ENCODE measurements at places on chromosomes 5 and 9.

- no peak for DNase-seq
Measured at GRCh38 chr9:114746591-114747346, 59.1 kb downstream of the TNFSF15 start.

- DNase-seq, result no peak
Measured at GRCh38 chr5:132368186-132368585, 1.3 kb upstream of the SLC22A5 start.

DNA sequence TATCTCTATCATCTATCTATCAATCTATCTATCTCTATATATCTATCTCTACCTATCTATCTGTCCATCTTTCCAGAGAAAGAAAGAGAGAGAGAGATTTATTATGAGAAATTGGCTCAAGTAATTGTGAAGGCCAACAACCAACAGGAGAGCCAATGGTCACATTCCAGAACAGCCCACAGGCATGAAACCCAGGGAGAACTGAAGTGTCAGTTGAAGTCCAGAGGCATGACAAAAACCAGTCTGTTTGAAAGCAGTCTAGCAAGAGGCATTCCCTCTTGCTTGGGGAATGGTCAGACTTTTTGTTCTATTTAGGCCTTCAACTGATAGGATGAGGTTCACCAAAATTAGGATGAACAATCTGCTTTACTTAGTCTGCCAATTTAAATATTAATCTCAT lies 87.6 kb upstream of the PLCXD3 start:
- DNase-seq, result no peak

- DNase-seq, result no peak
Measured at GRCh38 chr9:19387317-19387716, 7.3 kb upstream of the RPS6 start.

- no peak for DNase-seq
Measured at GRCh38 chr9:86046071-86046636, 53.2 kb downstream of the GOLM1 start.

DNA sequence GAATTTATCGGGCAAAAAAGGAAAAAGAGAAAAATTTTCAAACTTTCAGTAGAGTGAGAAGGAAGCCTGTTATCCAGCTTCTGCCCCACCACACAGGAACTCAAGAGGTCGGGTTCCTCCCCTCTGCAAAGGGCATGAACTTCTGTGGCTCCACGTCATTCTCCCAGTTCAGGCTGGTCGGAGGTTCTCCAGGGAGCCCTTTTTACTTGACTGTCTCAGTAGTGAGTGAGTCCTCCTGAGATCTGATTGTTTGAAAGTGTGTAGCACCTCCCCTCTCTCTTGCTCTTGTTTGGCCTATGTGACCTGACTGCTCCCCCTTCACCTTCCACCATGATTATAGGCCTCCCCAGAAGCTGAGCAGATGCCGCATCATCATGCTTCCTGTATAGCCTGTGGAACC lies 9.7 kb downstream of the SPINK1 start:
- no peak for DNase-seq

DNA sequence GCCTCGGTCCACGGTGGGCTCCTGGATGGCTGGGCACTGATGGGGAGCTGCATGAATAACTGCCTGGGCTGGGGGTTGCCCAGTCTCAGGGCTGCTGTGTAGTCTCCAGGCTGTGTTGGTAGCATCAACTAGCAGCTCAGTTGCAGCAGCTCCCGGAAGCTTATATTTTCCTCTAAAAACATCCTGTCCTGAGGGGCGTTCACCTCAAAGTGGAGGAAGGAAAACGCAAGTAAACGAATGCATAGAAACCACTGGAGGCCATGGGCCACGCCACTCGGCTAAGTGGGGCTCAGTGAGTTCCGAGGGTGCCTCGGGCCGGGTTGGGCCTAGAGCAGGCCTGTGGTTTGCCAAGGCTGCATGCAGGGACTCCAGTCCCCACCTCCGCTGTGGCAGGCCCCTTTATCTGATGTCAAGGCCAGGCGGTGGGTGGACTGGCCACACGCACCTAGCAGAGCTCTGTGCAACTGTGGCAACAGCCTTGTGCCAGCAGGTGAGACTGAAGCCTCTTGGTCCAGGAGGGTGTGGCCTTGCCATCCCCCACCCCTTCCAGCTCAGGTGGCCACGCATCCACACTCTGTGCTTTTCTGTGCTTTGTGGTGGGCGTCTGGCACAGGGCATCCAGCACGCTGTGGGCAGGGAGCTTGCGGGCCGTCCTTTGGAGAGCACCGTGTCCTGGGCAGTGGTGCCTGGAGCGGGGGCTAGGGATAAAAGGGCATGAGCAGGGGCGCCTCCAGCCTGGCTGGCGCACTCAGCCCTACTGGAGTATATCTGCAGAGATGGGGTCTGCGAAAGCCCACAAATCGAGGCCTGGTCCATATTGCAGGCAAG lies 15.1 kb downstream of the TCF7 start:
- no peak for DNase-seq

GRCh38 chr5:132465059-132465707 lies 25.4 kb downstream of the IRF1 start:
- DNase-seq, result no peak

DNA sequence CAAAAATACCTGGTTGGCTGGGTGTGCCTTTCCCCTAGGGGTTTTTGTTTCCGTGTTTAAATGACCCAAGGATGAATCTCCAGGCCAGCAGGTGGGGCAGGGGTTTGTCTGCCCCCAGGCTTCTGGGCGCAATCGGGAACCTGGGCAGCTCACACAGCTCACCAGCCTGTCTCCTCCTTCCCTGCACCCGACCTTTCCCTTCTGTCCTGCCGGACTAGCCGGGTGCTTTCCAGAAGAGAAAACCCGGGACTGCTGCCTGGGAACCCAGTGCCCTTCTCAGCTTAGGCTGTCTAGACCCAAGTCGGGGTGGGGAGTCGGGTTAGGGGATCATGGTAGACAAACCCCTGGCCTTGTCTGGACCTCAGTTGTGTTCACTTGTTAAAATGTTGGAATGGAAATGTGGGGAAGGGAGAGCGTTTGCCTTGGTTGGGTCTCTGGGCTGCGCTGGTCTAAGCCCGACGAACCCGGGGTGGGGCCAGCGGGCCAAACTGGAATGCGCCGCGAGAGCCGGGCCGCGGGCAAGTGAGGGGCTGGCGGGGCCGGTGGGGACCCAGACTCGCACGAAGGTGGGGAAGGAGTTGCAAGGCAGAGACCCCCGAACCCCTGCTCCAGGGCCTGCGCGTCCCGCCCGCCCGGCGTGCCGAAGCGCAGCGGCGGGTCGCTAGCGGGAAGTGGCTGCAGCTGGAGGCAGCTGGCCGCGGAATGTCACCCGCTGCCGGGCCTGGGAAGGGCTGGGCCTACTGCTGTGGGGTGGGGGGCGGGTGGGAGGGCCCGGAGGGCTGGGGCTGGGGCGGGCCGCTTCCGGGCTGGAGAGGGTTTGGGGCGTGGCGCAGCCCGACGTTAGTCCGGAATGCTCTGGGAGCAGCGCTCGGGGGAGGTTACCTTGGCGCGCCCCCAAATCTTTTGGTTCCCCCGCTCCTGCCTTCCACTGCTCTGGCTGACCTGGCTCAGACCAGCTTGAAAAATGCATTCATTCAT lies 84.6 kb downstream of the DAB2IP start:
- DNase-seq, result no peak

GRCh38 chr5:139149477-139150199 lies 48.5 kb downstream of the SIL1 start:
- DNase-seq, result no peak

- no peak for DNase-seq
Measured at GRCh38 chr9:37976714-37977477, 73.0 kb upstream of the SLC25A51 start.

- no peak for DNase-seq
Measured at GRCh38 chr5:68415177-68416085, 199.9 kb downstream of the PIK3R1 start.

GRCh38 chr5:116466727-116467464 lies 107.7 kb downstream of the SEMA6A start:
- DNase-seq, result no peak

- no peak for DNase-seq
Measured at GRCh38 chr5:178210686-178211085, 6.4 kb downstream of the HNRNPAB start.

DNA sequence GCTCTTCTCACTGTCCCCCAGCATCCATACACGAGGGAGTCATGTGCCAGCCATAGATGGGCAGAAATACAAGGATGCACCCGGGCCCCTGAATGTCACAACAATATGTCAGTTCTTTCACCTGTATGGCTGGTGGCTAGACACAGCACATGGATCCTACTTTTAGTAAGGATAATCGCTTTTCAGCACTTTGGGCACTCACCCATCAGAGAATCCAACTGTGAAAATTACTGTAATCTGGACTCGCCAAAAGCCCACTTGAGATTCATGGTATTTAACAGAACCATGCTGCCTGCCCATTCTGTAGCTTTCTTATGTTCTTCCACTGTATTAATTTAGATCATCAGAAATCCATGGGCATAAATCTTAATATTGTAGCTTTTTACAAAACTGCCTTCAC lies 124.8 kb downstream of the FRMD3 start:
- DNase-seq, result no peak

- no peak for DNase-seq
Measured at GRCh38 chr5:76956033-76956432, 3.2 kb downstream of the CRHBP start.

GRCh38 chr5:34055667-34056066 lies 12.7 kb upstream of the C1QTNF3 start:
- DNase-seq, result no peak

GRCh38 chr5:40402007-40402364 lies 277.7 kb upstream of the PTGER4 start:
- DNase-seq, result no peak

DNA sequence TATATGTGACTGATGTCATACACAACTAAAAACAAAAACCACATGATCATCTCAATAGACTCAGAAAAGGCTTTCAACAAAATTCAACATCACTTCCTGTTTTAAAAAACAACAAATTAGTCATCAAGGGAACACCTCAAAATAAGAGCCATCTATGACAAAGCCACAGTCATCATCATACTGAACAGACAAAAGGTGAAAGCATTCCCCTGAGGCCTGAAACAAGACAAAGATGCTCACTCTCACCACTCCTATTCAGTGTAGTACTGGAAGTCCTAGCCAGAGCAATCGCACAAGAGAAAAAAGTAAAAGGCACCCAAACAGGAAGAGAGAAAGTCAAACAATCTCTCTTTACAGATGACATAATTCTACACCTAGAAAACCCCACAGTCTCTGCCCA lies 893.5 kb upstream of the EDIL3 start:
- DNase-seq, result no peak

GRCh38 chr9:78575081-78575480 lies 278.2 kb downstream of the PSAT1 start:
- no peak for DNase-seq

- DNase-seq, result no peak
Measured at GRCh38 chr5:176810081-176810597, at the start of gene UNC5A. Gene UNC5A (plus strand): TSS chr5:176810559. CDS start chr5:176810751, 192 bp downstream.

DNA sequence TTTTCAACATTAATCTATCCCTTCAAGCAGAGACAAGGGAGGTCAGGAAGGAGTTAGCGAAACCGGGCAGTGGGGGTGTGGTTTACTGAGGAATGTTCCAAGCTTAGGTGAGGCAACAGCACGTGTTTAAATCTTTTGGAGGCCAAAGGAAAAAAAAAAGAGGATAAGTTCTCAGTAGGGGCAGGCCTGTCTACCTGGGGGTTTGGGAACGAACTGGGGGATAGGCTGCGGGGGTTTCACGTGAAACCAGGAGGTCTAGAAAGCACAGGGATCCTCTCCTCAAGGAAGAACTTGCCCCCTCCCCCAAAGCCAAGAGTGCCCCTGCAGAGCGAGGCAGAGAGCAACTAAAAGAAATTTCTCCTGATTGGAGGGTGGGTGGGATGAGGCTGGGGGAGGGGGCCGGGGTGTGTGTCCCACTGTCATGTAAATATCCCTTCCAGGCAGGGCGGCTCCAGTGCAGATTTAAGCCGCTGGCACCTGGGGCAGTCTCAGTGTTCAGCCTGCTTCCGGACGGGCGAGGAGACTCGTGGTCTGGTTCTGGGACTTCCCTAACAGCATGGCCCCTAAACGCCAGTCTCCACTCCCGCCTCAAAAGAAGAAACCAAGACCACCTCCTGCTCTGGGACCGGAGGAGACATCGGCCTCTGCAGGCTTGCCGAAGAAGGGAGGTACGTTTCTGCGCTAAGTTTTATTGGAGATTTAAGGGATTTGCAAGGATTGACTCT lies 5.5 kb upstream of the SET start:
- DNase-seq, result no peak

DNA sequence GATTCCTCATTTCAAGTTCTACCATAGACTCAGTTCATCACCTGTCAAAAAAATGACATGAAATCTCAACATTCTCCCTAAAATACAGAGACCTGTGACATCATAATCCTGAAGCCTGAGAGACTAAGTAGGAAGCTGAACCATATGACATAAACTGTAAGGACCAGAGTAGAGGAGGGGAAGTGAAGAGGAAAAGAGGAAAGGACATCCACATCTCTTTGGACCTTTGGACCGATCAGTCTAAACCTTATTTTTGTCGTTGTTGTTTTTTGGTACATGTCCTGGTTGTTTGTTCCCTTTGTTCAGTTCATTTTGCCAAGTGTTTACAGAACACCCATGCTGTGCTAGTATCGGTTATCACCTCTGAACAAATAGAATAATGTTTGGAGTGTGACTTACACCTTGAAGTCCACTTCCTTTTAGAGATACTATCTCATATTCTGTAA lies 41.9 kb downstream of the LURAP1L start:
- DNase-seq, result no peak

DNA sequence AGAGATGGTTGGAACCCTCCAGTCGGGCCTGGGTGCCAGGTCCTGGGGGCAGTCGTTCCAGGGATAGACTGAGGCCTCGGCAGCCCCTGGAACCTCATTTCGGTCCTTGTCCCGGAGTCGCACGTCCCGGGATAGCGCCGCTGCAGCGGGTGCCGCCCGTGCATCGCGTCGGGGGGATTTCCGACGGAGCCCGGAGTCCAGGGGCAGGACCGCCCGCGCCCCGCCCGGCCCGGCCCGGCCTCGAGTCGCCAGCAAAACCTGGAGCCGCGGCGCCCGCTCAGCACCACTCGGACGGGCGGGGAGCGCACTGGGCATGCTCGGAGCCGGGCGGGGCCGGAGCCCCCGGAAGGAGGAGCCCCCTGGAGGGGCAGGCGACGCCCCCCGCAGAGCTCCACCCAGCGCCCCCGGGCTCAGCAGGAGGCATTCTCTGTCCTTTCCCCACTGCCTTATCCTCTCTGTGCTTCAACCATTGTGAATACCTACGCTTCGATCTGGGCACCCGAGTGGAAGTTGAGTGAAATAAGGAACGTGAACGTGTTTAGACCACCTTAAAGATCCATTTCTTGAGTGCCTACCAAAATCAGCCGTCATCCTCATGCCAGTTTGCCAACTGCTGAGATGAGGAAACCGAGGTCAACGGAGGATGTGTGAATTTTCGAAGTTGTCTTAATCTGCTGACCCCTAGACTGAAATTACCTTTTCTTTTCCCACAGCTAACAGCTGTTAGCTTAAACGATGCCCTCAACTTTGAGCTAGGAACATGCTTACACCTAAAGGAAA lies 1.7 kb upstream of the PTPN3 start:
- DNase-seq, result no peak

GRCh38 chr5:1468247-1468612 lies 23.0 kb upstream of the SLC6A3 start:
- no peak for DNase-seq

GRCh38 chr5:100777680-100778300 lies 125.3 kb downstream of the ST8SIA4 start:
- DNase-seq, result no peak
